Stimulated activated CD4-positive, alpha-beta T cell treated with anti-CD3 and anti-CD28 coated beads, Interleukin-12 subunit alpha, Interleukin-12 subunit beta, amount 100 ng/mL, for 24 hours (primary cell): ENCODE measurements at places on chromosomes 12 and 14.
A peak's percentile ranks its signal among the peaks of the same experiment; 100 is the strongest.

DNA sequence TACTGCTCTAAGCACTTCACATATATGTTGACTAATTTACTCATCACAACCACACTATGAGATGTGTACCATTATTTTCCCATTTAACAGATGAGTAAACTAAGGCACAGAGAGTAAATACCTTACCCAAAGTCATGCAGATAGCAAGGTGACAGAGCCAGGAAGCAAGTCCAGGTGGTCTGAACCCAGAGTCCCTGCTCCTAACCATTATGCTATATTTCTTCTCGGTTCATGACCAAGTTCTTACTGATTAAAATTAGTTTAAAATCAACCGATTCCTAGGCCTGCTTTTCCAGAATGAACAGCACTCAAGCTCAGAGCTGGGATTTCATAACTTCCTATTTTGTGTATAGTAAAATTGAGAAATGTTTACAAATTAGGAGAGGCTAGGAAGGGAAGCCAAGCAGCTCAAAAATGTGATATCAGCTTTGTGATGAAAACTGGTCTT lies 85.5 kb upstream of the EGLN3 start:
- DNase-seq = no peak

DNA sequence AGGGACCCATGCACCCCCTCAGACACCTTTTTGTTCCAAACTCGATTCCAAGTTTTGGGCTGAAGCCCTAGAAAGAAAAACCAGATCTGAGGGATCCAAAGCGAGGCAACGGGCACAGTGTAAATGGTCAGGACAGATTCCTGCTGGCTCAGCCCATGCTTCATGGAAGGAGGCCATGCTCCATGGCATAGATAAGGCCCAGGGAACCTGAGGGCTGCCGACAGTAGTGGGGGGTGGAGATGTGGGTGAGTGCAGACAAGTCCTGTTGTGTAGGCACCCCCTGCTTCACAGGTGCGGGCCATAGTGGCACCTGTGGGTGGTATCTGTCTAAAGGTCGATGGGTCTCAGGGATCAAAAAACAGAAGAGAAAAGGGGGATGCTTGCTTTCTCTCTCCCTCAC lies 42.1 kb downstream of the TNFAIP2 start:
- no peak for DNase-seq

GRCh38 chr14:63901434-63902085 lies 48.8 kb downstream of the SYNE2 start:
- no peak for DNase-seq

DNA sequence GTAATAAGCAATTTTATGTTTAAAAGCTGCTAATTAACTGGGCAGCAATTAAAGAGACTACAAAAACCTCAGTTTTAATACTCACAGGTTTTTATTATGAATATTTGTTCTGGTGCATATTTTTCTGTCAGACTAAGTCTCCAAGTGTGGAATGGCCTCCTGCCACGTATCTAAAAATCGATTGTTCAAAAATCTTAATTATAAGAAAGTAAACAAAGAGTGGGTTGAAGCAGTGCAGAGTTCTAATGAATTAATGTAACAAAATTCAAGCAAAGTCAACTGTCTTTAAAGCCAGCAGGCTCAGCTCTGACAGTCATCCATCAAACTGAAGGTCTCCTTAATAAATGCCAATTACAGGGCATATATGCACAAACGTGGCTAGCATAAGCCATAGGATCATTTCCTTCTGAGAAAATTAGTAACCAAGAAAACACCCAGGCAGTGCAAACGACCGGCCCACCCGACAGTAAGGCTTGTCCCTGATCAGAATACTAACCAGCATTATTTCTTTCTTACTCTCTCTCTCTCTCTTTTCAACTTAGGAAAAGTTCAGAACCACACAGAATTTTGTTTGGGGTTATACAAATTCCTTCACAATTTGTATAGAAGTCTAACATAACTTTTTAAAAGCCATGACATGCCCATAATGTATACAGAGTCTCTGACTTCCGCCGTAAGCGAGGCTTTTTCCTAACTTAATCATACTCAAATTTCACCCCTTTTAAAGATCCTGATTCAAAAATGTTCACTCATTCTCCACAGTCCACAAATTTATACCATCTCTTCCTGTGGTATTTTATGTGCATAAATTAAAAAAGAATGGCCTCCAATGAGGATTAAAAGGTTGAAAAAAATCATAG lies 83.8 kb downstream of the SLC25A21 start:
- DNase-seq = no peak

DNA sequence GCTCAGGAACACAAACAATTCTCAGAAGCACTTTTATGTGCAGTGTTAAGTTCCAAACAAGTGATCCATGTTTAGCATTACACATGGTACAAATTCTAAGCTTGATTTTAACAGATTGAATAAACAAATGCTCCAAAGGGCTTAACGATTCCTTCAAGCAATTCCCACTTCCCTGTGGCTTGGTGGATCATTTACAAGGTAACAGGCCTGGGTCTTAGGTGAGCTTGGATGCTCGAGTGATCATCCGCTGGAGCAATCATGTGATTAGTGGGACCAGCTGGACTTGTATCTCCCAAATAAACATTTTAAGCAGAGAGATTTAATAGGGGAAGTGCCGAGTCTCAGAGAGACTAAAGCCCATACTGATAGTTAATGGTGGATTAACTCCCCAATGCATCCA lies 70.7 kb downstream of the CALM1 start:
- DNase-seq = no peak

GRCh38 chr12:12333407-12334366 lies 16.4 kb downstream of the MANSC1 start:
- no peak for DNase-seq

DNA sequence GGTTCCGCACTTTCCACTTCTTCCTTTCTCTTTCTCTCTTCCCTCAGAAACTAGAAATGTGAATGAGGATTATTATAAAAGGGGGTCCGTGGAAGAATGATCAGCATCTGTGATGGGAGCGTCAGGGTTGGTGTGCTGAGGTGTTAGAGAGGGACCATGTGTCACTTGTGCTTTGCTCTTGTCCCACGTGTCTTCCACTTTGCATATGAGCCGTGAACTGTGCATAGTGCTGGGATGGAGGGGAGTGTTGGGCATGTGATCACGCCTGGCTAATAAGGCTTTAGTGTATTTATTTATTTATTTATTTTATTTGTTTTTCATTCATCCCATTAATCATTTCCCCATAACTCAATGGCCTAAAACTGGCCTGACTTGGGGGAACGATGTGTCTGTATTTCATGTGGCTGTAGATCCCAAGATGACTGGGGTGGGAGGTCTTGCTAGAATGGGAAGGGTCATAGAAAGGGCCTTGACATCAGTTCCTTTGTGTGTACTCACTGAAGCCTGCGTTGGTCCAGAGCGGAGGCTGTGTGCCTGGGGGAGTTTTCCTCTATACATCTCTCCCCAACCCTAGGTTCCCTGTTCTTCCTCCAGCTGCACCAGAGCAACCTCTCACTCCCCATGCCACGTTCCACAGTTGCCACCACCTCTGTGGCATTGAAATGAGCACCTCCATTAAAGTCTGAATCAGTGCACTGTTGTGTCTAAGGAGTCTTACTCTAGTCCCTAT lies 4.6 kb upstream of the ATN1 start:
- DNase-seq = no peak

DNA sequence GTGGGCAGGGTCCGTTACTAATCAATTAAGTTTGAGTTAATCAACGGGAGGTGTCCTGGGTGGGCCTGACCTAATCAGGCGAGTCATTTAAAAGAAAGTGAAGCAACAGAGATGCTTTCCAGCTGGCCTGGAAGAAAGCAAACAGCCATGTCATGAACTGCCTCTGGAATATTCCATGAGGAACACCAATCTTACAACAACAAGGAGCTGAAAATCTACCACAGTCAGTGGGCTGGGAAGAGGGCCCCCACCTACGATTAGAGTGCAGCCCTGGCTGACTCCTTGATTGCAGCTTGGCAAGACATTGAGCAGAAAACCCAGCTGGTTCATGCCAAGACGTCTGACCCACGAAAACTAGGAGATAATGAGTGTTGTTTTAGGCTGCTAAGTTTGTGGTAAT lies 56.2 kb downstream of the SSPN start:
- DNase-seq = no peak

DNA sequence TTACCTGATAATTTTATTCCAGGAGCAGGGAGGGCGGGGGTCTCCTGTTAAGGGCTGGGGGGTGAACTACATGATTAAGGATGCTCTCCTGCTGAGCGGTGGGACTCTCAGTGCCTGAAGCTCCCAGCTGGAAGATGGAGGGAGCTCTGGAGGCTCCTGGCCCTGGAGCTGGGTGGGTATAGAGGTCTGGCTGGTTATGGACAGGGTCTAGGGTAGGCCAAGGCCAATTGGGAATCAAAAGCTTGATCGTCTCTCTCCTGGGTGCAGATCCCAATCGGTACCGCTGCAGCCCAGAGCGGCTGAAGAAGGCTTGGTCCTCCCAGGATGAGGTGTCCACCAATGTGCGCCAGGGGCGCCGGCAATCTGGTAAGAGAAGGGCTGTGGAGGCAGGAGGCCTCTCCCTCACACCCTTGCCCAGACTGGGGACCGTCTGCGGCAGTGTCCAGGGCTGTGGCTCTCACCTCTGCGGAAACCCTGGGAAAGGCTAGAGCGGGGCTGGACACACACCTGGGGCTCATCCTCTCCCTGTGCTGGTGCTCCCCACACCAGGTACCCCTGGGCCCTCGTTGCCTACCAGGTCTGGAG lies 28.4 kb downstream of the PLEKHG3 start:
- no peak for DNase-seq

- no peak for DNase-seq
Measured at GRCh38 chr14:68159701-68160633, 340.4 kb downstream of the RAD51B start.

DNA sequence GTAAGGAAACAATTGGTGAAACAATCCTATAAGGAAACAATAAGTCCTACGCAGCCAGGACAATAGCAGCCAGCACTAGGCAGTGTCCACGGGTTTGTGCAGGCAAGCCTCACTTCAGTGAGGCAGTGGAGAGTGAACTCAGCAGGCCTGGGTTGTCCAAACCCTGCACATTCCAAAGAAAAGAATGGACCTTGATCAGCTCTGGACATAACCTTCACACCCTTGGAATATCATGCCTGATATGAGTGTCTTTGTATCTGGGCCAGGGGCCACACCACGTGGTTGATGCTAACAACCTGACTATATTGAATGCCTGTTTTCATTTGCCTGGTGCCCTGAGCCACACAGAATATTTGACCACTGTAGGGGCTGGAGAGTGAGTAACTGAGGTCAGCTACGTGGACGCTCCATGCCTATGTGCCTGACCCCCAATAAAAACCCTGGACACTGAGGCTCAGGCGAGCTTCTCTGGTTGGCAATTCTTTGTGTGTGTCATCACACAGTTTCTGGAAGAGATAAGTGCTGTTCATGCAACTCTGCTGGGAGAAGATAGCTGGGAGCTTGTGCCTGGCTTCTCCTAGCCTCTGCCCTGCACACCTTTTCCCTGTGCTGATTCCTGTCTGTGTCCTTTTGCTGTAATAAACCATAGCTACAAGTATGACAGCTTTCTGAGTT lies 81.4 kb upstream of the NCOR2 start:
- no peak for DNase-seq

GRCh38 chr12:19130224-19131024 lies 891 bp downstream of the PLEKHA5 start:
- no peak for DNase-seq

DNA sequence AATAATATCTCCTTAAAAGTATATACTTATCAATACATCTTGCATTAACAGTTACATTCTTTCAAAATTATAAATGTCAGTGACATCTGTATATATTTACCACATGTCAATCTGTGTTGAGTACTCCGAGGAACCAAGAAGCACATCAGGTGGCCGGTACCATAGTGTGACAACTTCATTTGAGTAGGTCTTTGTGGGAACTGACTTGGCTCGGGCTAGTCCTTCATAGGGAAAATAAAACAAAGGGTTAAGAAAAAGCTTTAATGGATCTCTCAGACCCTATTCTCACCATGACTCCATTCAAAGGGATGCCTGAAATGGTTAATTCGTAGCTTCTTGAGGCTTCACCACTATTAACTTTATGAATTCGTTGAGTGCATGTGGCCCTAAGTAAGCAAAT lies 94.9 kb downstream of the ELK3 start:
- no peak for DNase-seq

- no peak for DNase-seq
Measured at GRCh38 chr12:99147130-99147529, 500.4 kb upstream of the GARIN6 start.

- DNase-seq = no peak
Measured at GRCh38 chr12:111792155-111792855, 25.6 kb downstream of the ALDH2 start.

- DNase-seq = no peak
Measured at GRCh38 chr12:132660052-132660451, 27.1 kb downstream of the POLE start.

- DNase-seq = no peak
Measured at GRCh38 chr12:22230280-22230794, 104.2 kb downstream of the ST8SIA1 start.

DNA sequence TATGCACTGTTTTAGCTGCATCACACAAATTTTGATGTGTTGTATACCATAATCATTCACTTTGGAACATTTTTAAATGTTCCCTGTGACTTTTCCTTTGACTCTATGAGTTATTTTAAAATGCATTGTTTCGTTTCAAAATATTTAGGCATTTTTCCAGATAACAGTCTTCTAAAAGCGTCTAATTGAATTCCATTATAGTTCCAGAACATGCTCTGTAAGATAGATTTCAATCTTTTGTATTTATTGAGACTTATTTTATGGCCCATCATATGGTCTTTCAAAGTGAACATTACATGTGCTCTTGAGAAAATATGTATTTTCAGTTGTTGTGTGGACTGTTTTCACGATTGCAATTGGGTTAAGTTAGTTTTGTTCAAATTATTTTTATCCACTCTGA lies 98.7 kb upstream of the ARHGAP5 start:
- no peak for DNase-seq

DNA sequence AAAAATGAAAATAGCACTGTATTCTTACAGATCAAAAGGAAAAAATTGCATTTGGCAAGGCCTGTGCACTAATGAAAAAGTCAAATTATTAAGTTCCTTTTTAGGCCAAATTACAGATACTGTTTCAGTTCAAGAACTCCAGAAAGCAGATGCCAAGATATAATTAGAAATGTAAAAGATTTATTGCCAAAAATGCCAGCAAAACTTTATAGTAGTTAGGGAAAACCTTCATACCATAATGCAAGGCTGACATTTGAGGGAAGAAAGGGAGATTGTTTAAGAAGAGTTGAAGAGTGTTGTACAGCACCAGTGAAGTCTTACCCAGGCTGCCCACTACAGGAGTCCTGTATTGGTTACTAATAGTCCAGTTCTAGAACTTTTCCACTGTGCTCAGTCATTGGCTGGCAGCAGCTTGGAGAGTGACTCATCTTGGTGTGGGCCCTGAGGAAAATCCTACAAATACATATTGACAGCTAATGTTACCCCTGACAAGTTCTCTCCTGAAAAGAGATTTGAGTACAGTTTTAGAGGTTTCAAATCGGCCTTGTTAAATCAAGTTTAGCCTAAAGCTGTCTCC lies 600.4 kb downstream of the C12orf50 start:
- no peak for DNase-seq

DNA sequence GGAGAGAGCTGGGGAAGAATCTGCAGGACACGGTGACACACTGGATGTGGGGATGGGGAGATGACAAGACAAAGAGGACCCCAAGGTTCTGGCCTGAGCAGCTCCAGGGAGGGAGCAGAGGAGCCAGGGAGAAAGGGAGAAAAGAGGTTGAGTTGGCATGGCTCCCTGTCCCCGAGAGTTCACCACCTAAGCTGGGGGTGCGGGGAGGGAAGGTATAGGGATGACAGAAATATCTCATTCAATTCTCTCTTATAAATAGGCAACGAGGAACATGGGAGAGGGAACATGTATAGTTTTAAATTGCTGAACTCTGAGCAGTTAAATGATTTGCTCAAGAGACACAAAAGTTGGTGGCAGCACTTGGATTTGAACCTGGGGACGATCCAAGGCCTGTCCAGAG lies 85.1 kb downstream of the CMKLR1 start:
- no peak for DNase-seq

- DNase-seq = peak; percentile 59
Measured at GRCh38 chr14:99605299-99605961, 1.4 kb upstream of the CCDC85C start.
